Inflammatory macrophage treated with lipopolysaccharide for 1 hour (primary cell): ENCODE measurements at places on chromosomes 7 and 10.

DNA sequence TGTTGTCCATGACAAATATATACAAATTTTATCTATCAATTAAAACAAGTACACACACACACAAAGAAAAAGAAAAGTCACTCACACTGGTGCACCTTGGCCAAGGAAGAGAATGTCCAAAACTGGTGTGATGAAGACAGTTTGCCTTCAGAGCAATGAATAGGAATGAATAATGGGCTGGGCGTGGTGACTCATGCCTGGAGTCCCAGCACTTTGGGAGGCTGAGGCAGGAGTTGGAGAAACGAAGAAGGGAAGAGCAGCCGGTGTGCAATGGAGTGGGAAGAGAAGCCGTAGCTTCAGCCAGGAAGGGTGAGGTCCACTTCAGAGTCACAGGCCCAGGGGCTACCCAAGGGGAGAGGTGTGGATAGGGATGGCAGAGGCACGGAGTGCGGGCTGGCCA is 253.6 kb downstream of the CCSER2 start:
- no peak for DNase-seq

- DNase-seq, result no peak
Measured at GRCh38 chr7:25823571-25823970, 328.4 kb upstream of the NFE2L3 start.

- DNase-seq, result no peak
Measured at GRCh38 chr10:100148353-100149211, 37.2 kb downstream of the ERLIN1 start.

GRCh38 chr10:34661580-34661979 is 153.5 kb downstream of the PARD3 start:
- DNase-seq, result no peak

DNA sequence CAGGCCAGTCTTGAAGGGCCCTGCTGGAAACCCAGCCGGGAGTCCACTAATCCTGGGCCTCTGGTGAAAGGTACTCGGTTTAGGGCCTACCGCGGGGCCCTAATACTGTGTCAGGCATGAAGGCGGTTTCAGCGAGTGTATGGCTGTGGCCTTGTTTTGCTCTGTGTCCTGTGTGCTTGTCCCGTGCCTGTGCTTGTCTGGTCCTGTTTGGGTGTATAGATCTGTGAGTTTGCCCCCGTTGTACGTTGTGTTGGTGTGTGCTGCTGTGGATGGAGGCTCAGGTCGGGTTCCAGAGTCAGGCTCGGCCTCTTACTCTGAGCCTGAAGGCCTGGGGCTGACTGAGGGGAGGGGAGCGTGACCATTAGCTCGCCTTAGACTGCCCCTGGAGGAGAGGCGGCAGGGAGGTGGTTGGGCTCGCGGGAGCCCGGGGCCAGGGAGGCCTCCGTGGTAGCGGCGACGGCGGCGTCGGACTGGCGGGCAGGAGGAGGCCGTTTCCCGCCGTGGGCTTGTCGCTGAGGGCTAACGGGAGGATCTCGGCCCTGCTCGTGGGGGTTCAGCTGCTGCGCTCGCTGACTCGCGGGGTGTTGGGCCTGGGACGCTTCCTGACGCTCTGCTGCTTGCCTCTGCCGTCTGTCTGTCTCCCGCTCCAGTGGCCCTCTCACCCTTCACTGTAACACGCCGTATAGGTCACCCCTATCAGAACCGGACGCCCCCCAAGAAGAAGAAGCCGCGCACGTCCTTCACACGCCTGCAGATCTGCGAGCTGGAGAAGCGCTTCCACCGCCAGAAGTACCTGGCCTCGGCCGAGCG is 2.6 kb downstream of the TLX1 start:
- DNase-seq, result no peak

- no peak for DNase-seq
Measured at GRCh38 chr10:49364051-49364450, 31.8 kb downstream of the DRGX start.

DNA sequence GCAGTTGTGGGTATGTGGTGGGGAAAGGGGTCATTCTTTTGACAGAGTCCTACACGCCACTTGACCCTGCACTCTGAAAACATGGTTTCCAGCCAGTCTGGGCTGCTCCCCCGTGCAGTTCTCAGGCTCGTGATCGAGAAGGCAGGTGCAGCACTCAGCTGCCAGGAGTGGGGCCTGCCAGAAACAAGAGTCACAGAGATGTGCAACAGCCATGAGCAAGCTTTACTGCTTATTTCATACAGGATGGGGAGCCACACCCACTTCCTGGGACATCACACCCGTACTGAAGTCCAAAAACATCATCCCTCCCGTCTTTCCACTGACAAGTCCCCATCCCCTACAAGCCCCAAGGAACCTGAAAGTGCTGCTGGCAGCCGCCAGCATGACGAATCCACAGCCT is 9.3 kb downstream of the ATG9B start:
- DNase-seq, result peak; percentile 12

GRCh38 chr10:80540618-80540980 is 2.9 kb downstream of the SH2D4B start:
- DNase-seq, result no peak
